ENCODE measurements at places on chromosomes 7 and 10.

GRCh38 chr7:117871778-117872538 is 1.3 kb downstream of the CTTNBP2 start:
- no peak for DNase-seq

- no peak for DNase-seq
Measured at GRCh38 chr7:43195768-43196167, 83.3 kb downstream of the HECW1 start.

- DNase-seq: peak; percentile 12
Measured at GRCh38 chr7:112938863-112939573, 147.6 kb downstream of the GPR85 start.

- peak; percentile 42 for DNase-seq
Measured at GRCh38 chr10:111836064-111836463, 347.5 kb downstream of the GPAM start.

DNA sequence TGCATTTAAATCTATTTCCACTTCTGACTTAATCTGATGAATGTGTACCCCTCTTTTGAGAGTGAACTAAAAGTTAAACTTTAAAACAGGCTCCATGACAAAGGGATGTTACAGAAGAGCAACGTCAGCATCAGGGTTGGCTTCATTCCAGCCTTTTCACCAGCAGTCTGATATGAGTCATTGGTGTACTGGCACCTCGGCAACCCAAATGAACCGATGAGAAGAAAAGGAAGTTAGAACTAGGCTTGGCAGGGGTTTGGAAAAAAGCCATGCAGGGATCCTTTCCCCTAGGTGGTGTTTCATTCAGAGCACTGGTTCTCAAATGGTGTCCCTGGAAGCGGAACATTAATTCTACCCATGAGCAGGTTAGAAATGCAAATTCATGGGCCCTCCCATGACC is 53.6 kb downstream of the SEC61G start:
- peak; percentile 68 for DNase-seq

DNA sequence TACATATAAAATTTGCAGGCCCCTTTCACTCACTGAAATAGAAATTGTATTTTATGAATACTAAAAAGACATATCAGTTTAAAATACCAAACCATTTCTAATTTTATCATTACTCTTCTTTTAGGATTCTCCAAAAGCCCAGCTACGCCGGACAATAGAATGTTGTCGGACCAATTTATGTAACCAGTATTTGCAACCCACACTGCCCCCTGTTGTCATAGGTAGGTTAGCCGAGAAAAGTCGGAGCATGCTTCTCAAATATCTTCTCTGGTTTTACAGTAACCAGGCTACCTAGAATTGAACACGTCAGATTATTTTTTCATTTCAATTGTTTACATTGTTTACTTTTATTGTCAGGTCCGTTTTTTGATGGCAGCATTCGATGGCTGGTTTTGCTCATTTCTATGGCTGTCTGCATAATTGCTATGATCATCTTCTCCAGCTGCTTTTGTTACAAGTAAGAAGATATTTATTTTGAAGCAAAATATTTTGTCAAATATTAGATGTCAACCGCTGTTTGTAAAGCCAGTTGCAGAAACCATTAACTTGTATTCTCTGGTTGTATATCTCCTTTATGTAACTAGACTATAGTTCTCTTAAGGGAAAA is 57.6 kb downstream of the MMRN2 start:
- peak; percentile 79 for DNase-seq

Measured in fibroblast of mammary gland (primary cell).